ENCODE measurements at places on chromosomes 5 and 9. TPM values are rescaled to one million over a fixed set of nuclear protein-coding genes. Genes with fewer than 3 reads are reported as not detected.

LRRC19 gene
- total RNA-seq, result not detected

CAVIN4 gene
- total RNA-seq, result 1.9 TPM

PCA3 gene
- total RNA-seq, result not detected

DNA sequence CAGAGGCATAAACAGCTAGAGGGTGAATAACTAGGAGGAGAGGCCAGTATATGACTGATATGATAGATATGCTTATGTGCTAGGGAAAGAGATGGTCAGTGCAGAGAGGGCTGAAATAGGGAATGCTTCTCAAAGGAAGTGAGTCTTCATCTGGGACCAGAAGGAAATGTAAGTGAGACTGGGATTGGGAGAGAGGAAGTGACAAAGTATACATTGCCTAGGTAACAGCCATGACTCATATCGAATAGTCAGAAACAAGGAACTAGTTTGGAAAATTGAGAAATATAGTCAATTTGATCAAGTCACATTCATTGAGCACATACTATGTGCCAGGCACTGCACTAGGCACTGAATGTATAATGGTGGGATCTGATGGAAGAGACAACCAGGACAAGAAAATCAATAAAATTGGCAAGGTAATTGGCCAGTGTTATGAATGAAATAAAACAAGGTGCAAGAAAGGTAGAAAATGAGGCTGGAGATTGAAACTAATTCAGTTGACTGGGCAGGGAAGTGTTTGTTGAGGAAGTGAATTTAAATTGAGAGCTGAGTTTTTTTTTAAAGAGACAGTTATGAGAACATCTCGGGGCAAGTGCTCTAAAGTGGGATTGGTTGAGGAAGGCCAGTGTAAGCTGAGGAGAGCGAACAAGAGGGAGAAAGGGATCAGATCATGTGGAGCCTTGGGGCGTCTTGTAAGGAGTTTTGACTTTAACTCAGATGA lies 4.3 kb downstream of the ERAP2 start:
- H3K27ac ChIP-seq, result peak overlapping the region; percentile 40
- H3K4me1 ChIP-seq, result peaks cover 31% of the 10 kb centered on the region
- no peak overlapping the region for H3K4me3 ChIP-seq

GRCh38 chr5:170634256-170634990 lies 130.6 kb downstream of the KCNIP1 start:
- DNase-seq, result no peak
- H3K27ac ChIP-seq, result no peak overlapping the region
- H3K4me1 ChIP-seq, result peaks cover 13% of the 10 kb centered on the region
- H3K4me3 ChIP-seq, result no peak overlapping the region

DNA sequence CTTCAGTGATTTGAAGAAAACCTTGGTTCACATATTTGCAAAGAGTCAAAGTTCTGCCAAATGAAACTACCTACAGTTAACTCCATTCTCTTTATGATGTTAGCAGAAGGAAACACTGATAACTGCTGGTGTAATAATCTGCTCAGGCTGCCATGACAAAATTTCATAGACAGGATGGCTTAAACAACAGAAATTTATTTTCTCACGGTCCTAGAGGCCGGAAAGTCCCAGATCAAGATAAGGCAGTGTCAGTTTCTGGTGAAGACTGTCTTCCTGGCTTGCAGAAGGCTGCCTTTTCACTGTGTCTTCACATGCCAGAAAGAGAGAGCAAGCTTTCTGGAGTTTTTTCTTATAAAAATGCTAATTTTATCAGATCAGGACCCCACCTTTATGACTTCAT lies 102.4 kb upstream of the PARP8 start:
- no peaks in the 10 kb centered on the region for H3K36me3 ChIP-seq

GRCh38 chr5:77086689-77087483 lies at the start of gene ZBED3:
ZBED3 (minus strand) TSS chr5:77087285; CDS start chr5:77077878, 9,407 bp downstream.
- peaks cover 4% of the 10 kb centered on the region for H3K4me1 ChIP-seq
- no peaks in the 10 kb centered on the region for H3K27me3 ChIP-seq
- H3K36me3 ChIP-seq, result no peaks in the 10 kb centered on the region
- peak within 1 kb of the TSS; percentile 62 for H3K27ac ChIP-seq
- H3K4me3 ChIP-seq, result peak within 1 kb of the TSS; percentile 83

- peaks cover 11% of the 10 kb centered on the region for H3K36me3 ChIP-seq
- no peak overlapping the region for H3K4me3 ChIP-seq
- H3K27ac ChIP-seq, result no peak overlapping the region
- H3K4me1 ChIP-seq, result no peaks in the 10 kb centered on the region
Observed at GRCh38 chr9:5025416-5025815, 40.3 kb downstream of the JAK2 start.
